ACHN (cell line): ENCODE measurements at places on chromosomes 13 and 19.

DNA sequence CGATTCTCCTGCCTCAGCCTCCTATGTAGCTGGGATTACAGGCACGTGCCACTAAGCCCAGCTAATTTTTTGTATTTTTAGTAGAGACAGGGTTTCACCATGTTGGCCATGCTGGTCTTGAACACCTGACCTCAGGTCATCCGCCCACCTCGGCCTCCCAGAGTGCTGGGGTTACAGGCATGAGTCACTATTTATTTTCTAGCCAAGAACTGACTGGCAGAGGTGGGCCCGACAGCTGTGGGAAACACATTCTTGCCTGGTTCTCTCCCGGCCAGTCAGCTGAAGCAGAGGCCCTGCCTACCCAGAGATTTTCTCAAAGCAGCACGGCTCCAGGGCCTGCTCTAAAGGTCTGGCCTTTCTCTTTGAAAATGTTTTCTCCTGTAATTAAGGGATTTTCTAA lies 108.0 kb downstream of the KCTD15 start:
- no peak for DNase-seq

DNA sequence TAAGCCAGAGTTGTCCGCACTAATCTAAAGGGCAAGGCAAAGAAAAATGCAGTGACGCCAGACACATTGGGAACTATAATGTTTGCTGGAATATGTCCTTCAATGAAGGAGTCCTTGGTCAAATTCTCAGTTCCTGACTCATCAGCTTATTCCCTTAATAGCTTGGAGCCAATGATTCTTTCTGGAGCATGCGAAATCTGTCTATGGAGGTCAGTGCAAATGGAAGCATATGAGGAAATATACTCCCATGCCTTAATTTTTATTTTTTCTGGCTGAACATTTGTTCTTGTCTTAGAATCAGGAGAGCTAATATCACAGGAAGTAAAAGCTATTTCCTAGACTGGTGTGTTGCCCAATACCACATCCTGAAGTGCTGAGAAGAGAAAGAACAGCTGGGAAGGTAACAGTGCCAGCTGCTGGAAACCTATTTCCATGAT lies 289.8 kb upstream of the SPRY2 start:
- no peak for DNase-seq

DNA sequence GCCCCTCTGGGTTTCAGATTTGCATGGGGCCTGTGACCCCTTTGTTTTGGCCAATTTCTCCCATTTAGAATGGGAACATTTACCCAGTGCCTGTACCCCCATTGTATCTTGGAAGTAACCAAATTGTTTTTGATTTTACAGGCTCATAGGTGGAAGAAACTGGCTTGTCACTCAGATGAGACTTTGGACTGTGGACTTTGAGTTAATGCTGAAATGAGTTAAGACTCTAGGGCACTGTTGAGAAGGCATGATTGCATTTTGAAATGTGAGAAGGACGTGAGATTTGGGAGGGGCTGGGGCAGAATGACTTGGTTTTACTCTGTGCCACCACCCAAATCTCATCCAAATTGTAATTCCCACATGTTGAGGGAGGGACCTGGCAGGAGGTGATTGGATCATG lies 258.8 kb downstream of the NHLRC3 start:
- no peak for DNase-seq

GRCh38 chr19:40805258-40805868 lies 6.4 kb downstream of the EGLN2 start:
- no peak for DNase-seq

DNA sequence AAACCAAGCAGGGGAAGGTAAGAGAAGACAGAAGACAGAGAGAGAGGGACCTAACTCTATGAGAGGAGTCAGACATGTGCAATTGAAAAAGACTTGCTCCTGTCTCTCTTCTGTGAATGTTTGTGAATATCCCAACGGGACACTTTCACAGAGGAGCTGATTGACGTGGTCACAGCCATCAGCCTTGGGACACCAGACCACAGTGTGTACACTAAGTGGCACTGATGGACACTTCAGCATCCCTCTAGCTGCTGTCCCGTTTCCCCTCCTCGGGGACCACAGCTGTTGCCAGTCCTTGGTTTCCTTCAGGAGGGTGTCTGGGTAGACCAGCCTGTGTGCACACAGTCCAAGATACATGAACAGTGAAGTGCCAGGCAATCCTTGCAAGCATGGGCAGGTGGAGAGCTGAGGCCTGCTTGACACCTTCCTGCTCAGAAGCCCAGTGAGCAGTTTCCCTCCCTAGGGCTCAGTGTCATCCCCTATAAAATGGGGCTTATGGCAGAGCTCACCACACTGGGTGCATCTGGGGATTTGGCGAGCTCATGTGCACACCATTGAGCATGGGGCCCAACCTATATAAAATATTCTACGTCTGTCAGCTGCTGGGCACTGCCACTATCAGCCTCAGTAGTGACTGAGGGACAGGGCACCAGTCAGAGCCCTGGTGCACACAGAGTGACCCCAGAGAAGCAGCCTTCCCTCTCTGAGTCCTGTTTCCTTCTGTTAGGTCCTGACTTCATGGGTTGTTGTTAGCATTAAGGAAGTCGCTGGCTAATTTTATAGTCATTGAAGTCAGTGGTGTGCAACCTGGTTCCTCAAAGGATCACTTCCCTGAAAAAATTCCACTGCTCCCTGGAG lies 4.3 kb upstream of the USF2 start:
- no peak for DNase-seq

DNA sequence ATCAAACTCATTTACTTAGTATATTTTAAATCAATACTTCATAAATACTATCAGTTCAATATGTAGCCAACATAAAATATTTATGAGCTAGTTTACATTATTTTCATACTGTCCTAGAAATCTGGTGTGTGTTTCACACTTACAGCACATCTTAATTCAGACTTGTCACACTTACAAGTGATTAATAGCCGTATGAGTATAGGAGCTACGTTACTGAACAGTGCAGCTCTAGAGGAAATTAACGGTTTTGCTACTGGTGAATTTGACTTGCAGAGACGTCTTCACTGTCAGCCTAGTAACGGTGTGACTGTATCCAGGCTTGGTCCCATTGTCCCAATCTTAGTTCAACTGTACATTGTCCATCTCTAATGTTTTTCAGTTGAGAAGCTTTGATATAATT lies 33.7 kb upstream of the POSTN start:
- no peak for DNase-seq

DNA sequence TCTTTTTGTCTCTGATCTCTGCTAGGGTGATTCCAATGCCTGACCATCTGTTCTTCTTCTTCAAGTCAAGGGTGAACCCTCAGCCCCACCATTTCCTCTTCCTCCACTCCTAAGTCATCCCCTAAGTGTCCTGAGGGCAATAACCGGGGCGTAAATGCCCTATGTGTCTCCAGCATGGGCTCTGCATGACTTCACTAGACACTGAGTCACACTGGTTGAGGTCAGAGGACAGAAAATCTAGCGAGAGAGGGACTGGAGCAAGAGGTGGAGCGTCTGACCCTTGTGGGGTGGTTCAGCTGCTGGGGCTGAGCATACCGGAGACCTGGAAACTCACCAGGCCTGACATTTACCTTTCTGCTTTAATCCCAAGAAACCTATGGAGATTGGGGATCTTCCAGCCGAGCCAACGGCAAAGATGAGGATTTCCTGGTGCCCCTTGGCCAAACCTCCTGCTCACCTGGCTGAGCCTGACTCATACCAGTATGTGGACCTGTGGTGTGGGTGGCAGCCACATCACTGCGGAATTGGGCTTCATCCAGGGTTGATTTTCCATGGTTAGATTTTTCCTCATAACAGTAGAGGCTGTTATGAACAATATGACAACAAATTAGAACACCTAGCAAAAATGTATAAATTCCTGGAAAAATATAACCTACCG lies 26.9 kb downstream of the SCGB2B2 start:
- DNase-seq, result no peak

DNA sequence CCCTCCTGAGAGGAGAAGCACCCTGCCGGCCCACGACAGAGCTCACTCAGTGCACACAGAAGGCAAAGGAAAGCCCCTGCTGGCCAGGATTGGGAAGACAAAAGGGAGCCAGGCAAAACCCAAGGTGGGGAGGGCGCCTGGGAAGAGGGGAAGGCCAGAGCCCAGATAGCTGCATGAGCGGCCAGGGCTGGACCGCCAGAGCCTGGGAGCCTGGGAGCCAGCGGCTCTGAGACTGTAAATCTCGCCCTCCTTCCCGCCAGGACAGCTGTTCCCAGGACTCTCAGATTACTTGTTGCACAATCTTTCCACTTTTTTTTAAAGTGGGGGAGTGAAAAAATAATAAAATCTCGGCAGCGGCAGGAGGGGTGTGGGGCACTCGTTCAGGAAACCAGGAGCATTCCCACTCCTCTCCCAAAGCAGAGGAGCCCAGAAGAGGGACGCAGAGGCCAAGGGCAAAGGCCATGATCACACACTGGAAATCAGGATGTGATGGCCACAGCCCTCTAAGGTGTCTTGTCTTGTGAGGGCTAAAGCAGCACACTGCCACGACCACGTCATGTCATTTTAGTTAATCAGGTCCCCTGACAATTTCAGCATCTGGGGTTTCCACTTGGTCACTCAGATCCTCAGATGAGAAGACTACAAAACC lies 19.6 kb upstream of the EPHX3 start:
- peak; percentile 37 for DNase-seq

DNA sequence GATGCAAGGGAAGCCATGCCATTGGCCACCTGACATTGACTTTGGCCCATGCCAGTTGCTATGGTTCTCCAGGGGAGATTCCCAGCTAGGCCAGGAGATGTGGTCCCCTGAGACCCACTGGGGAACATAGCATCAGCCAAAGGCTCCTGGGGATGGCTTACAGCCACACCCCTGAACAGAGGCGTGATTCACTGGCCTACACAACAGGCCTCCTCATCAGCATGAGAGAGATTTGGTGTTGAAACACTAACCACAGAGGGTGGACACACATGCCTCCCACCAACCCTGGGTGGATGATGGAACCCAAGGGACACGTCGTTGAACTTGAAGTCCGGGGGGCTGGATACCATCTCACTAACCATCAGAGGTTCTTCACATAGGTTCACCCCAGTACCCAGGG lies 14.4 kb downstream of the IQCN start:
- DNase-seq, result no peak

- no peak for DNase-seq
Measured at GRCh38 chr13:110305001-110305400, 2.0 kb downstream of the COL4A1 start.
